ENCODE measurements at places on chromosomes 5 and 9.
A peak's percentile ranks its signal among the peaks of the same experiment; 100 is the strongest.

DNA sequence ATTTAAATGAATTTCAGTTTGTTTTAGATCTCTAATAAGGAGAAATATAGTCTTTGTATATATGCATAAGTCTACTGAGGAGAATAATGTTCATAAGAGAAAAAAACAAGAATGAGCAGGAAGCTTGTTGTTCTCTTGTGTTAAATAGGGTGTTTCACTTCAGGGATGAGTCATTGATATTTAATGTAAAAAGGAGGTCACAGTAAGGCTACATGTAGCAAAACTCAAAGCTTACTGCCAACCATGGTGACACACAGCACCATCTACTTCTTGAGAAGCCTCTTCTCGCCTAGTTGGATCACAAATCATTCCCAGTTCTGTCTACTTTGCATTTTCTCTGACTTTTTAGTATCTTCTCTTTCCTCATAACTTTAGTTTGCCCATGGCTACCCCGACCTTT, 1466.0 kb upstream of the C9orf72 start:
- DNase-seq: no peak

DNA sequence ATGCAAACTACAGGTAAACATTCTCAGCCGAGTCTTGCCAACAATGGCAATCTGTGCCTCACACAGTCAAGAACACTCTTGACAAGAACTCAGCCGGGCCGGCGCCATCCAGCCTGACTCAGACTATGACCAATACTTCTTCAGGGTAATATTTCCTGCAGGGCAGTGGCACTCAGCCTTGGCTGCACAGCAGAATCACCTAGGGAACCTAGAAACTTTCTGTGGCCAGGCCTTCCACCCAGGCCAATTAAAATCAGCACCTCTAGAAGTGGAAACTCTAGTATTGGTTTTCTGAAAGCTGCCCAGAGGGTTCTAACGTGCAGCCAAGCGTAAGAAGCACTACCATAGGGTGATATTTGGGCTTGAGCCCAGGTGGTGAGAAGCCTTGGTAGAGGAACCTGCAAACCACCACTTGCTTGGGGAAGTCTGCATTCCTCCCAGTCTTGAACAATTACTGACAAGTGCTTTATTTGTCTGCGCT, 120.6 kb downstream of the TTLL11 start:
- DNase-seq: no peak

DNA sequence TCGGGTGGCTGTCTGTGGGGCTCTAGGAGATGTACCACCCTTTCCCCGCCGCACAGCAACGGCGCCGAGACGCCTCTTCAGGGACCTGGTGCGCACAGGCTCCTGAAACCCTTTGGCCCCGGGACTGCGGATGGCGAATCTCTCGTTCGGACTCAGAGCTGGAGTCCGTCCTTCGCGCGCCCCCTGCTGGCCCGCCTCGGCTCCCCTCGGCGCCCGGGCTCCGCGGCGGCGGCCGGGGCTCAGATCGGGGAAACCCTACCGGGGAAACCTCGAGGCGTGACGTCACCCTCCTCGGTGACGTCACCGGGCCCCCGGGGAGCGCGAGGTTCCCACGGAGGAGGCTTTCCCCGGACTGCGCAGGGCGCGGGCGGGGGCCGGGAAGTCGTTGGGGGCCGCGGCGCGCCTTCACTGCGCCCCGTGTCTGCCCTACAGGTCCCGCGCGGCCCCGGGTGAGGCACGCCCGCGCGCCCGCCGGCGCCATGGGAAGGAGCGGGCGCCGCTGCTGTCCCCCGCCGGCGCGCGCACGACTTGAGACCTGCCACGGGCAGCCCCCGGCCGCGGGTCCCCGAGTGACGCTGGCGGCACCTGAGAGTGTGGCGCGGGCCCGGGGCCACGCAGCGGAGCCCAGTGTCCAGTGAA, 7.9 kb downstream of the PRR7 start:
- peak; percentile 78 for DNase-seq

DNA sequence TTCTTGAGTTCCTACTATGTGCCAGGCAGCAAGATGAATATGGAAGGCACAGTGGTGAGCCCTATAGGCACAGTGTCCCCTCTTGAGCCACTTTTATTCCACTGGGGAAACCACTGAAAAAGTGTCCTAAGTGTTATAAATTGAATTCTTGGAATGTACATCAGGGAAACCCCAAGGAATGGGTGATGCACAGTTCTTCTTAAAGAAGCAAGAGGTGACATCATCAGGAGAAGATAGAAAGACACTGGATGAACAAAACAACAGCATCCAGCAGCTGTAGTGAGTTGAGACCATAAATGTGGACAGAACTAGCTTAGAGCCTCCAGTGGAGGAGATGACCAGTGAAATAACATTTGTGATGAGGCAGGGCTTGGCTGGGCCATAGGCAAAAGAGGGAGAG, 199.2 kb upstream of the ANKRD55 start:
- no peak for DNase-seq

GRCh38 chr5:135851186-135851914, 16.9 kb downstream of the SLC25A48 start:
- no peak for DNase-seq
